ENCODE measurements at places on chromosomes 5 and 9. TPM values are rescaled to one million over a fixed set of nuclear protein-coding genes. Genes with fewer than 3 reads are reported as not detected.
A peak's percentile ranks its signal among the peaks of the same experiment; 100 is the strongest.

GRCh38 chr9:7336356-7337065 lies 463.1 kb downstream of the DMAC1 start:
- no peaks in the 10 kb centered on the region for H3K36me3 ChIP-seq
- H3K4me3 ChIP-seq = no peak overlapping the region
- H3K27ac ChIP-seq = no peak overlapping the region
- no peaks in the 10 kb centered on the region for H3K4me1 ChIP-seq

DNA sequence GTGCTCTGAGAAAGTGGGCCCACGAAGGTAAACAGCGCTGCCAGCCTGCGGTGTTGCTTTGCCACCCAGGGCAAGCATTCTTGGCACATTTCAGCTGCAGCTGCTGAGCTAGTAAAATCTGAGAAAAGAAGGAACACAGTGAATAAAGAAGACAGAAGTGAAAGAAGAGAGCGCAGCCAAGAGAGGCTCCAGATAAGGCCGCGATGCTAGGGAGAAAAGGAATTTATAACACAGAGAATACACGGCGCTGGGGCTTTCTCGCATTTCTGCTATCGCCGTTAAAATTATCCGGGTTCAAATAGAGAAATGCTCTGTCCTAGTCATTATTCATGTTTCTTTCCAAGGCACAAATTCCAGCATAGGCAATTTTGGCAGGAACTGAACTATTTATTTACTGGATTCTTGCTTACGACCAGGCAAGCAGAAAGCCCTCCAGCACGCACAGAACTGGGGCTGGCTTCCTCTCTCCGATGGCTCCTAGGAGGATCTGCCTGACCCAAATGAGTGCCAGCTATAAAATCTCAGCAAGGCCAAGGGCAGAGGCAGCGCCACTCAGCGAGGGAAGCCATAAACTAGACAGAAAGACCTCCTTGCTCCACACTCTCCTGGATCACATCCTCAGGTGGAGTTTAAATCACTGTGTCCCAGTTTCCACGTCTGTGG lies 111.2 kb downstream of the ATPSCKMT start:
- H3K4me1 ChIP-seq = no peaks in the 10 kb centered on the region
- no peaks in the 10 kb centered on the region for H3K36me3 ChIP-seq
- H3K4me3 ChIP-seq = no peak overlapping the region
- H3K27me3 ChIP-seq = no peaks in the 10 kb centered on the region
- no peak for DNase-seq

GRCh38 chr5:172942556-172942955 lies 16.7 kb upstream of the RPL26L1 start:
- no peak overlapping the region for H3K27ac ChIP-seq
- no peaks in the 10 kb centered on the region for H3K4me1 ChIP-seq
- no peaks in the 10 kb centered on the region for H3K27me3 ChIP-seq
- H3K36me3 ChIP-seq = no peaks in the 10 kb centered on the region
- DNase-seq = no peak

DNA sequence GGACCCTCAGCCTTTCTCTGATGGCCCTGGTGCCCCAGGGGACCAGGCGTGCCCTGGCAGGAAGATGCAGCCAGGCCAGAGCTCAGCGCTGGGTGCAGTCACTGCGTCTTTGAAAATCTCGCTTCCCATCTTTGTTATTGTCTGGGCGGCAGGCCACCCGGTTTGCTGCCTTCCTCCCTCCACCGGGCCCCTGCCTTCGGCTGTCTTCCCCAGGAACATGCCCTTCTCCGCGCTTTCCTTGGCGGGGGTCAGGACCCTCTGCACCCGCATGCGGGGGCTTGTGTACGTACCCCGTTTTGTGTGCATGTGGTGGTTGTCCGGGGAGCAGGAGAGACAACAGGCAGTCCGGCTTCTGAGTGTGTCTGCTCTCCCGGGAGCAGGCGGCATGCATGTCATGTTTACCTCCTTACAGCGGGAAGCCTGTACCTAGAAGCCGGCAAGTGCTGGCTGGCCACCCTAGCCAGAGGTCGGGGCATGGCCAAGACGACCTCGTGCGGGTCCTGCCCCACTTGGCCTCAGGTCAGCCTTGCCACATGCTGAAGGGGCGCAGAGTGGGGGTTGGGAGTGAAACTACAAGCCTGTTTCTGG lies 49.5 kb downstream of the DAB2IP start:
- peak overlapping the region; percentile 43 for H3K4me3 ChIP-seq
- no peaks in the 10 kb centered on the region for H3K36me3 ChIP-seq
- DNase-seq = no peak
- no peaks in the 10 kb centered on the region for H3K27me3 ChIP-seq

GRCh38 chr9:114820776-114821501 lies 15.1 kb upstream of the TNFSF15 start:
- DNase-seq = no peak
- H3K27ac ChIP-seq = no peak overlapping the region
- H3K27me3 ChIP-seq = no peaks in the 10 kb centered on the region
- H3K4me3 ChIP-seq = no peak overlapping the region

- H3K4me3 ChIP-seq = no peak overlapping the region
- H3K27me3 ChIP-seq = no peaks in the 10 kb centered on the region
- no peak overlapping the region for H3K27ac ChIP-seq
- H3K36me3 ChIP-seq = no peaks in the 10 kb centered on the region
- H3K4me1 ChIP-seq = peaks cover 3% of the 10 kb centered on the region
Measured at GRCh38 chr5:14141764-14142163, 1.4 kb upstream of the TRIO start.

GRCh38 chr9:80699511-80699998 lies 989.8 kb downstream of the TLE1 start:
- H3K36me3 ChIP-seq = no peaks in the 10 kb centered on the region
- DNase-seq = no peak

- no peak overlapping the region for H3K4me3 ChIP-seq
- no peaks in the 10 kb centered on the region for H3K36me3 ChIP-seq
- no peaks in the 10 kb centered on the region for H3K4me1 ChIP-seq
- H3K27me3 ChIP-seq = no peaks in the 10 kb centered on the region
Measured at GRCh38 chr5:75862872-75863271, 145.6 kb upstream of the POC5 start.

DNA sequence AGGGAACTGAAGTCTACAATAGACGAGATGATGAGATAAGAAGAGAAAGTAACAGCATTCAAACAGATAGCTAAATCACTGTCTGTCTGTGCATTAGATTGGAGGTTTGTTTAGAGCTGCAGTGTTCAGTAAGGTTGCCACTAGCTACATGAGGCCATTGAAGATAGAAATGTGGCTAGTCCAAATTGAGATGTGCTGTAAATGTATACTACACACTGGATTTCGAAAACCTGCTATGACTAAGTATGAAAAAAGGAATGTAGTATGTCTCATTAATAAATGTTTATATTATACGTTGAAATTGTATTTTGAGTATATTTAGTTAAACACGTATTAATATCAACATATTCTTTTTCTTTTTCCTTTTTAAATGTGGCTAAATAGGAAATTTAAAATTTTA lies 142.1 kb downstream of the XRCC4 start:
- no peak for DNase-seq
- no peaks in the 10 kb centered on the region for H3K4me1 ChIP-seq
- no peaks in the 10 kb centered on the region for H3K27me3 ChIP-seq
- H3K27ac ChIP-seq = no peak overlapping the region
- no peaks in the 10 kb centered on the region for H3K36me3 ChIP-seq

- H3K27ac ChIP-seq = no peak overlapping the region
- no peak for DNase-seq
- no peaks in the 10 kb centered on the region for H3K36me3 ChIP-seq
Measured at GRCh38 chr5:32476891-32477290, 32.4 kb upstream of the ZFR start.

GRCh38 chr9:98974106-98974505 lies 30.4 kb downstream of the COL15A1 start:
- H3K4me1 ChIP-seq = peaks cover 3% of the 10 kb centered on the region
- H3K4me3 ChIP-seq = no peak overlapping the region
- no peak for DNase-seq
- no peaks in the 10 kb centered on the region for H3K27me3 ChIP-seq

DNA sequence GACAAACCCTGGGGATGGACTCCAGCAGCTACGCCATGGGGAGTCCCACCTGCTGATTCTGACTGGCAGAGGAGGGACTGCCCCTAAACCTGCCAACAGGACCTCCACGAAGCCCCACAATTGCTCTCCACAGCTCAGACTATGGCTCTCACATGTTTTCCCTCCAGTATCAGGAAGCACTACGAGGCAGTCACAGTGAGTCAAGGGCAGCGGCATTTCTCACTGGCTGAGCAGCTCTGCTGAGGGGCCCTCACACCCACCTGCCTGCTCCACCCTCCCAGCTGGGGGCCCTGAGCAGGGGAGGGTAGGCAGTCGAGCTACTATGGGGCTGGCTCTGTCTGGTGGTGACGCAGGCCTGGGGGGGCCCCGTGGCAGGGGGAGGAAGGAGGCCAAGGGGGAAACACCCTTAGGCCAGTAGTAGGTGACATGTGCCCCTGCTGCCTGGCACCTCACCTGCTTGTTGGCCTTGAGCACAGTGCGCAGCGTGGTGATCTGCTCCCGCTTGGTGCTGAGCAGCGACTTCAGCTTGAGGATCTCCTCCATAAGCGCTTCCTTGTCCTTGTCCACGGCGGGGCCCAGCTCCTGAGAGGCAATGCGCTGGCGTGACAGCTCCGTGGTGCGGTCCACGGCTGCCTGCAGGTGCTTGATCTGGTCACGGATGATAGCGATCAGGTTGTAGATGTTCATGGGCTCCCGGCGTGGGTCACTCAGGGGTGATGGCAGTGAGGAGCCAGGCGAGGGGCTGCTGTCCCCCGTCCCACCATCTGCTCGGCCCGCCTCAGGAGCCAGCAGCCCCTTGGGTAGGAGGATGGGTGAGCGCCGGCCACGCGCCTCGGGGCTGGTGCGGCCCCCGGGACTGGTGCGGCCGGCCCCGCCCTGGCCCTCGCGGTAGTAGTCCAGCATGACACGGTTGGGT lies 46.3 kb downstream of the BICD2 start:
- DNase-seq = no peak
- H3K36me3 ChIP-seq = peaks cover 16% of the 10 kb centered on the region
- H3K4me3 ChIP-seq = no peak overlapping the region
- peaks cover 4% of the 10 kb centered on the region for H3K4me1 ChIP-seq

DNA sequence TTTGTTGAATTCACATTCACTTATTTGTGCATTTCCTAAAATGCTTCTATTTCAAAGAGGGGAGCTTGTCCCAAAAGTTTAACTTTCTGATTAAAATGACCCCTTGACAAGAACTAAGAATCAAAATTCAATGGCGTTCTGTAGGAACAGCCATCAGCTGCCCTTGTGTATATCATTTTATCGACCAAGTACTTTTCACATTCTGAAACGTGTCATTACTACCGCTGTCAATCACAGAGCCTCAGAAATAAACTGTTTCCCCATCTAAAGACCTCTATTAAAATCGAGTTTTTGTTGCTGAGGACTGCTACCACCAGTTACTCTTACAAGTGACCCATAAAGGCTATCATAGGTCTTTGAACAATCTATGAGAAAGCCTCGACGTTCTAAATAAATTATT lies 1.6 kb upstream of the FOXD1 start:
- no peaks in the 10 kb centered on the region for H3K36me3 ChIP-seq
- no peak for DNase-seq
- H3K27ac ChIP-seq = no peak overlapping the region
- H3K4me1 ChIP-seq = peaks cover 5% of the 10 kb centered on the region
- no peak overlapping the region for H3K4me3 ChIP-seq

GRCh38 chr9:91011891-91012290 lies 210.3 kb downstream of the SYK start:
- no peaks in the 10 kb centered on the region for H3K27me3 ChIP-seq
- H3K4me1 ChIP-seq = no peaks in the 10 kb centered on the region
- H3K4me3 ChIP-seq = no peak overlapping the region

GRCh38 chr9:2631263-2631662 lies 9.7 kb downstream of the VLDLR start:
- no peak overlapping the region for H3K4me3 ChIP-seq
- no peak for DNase-seq
- no peak overlapping the region for H3K27ac ChIP-seq
- no peaks in the 10 kb centered on the region for H3K4me1 ChIP-seq
- no peaks in the 10 kb centered on the region for H3K36me3 ChIP-seq

DNA sequence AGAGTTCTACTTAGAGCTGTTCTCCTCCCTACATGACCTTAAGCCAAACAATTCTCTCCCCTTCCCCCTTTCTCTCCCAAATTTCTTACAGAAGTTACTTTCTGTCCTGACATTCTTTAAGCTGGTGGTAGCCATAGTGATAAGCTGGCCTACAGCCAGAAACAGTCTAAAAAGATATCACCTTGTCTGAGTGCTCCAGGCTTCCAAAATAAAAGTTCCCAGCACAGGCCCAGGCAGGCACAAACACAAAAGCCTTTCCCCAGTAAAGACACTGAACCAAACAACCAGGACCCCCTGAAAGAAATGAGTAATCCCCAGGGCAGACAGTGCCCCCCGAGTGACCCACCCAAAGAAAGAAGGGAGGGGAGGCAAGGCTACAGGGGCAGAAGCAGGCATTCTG lies 19.2 kb downstream of the SIL1 start:
- DNase-seq = no peak
- H3K4me1 ChIP-seq = peaks cover 5% of the 10 kb centered on the region
- H3K27me3 ChIP-seq = no peaks in the 10 kb centered on the region
- no peak overlapping the region for H3K4me3 ChIP-seq
- H3K36me3 ChIP-seq = no peaks in the 10 kb centered on the region

GRCh38 chr9:93205045-93205768 lies 21.3 kb downstream of the WNK2 start:
- H3K4me1 ChIP-seq = peaks cover 34% of the 10 kb centered on the region
- H3K4me3 ChIP-seq = no peak overlapping the region
- H3K27me3 ChIP-seq = no peaks in the 10 kb centered on the region
- H3K27ac ChIP-seq = peak overlapping the region; percentile 44
- no peak for DNase-seq

PCDHB6 gene
- total RNA-seq = 0.11 TPM

EIF4E1B gene
- not detected for total RNA-seq

CCL27 gene
- total RNA-seq = not detected

SPATA6L gene
- 5.0 TPM for total RNA-seq

GPR150 gene
- 0.27 TPM for total RNA-seq

WDR38 gene
- total RNA-seq = not detected

SLCO6A1 gene
- not detected for total RNA-seq

STC2 gene
- total RNA-seq = 1.8 TPM

ASTN2 gene
- total RNA-seq = 2.5 TPM

PCDHGA7 gene
- 0.59 TPM for total RNA-seq

C9orf72 gene
- total RNA-seq = 14.0 TPM

FOXD4L4 gene
- 0.30 TPM for total RNA-seq

TMEM8B gene
- total RNA-seq = 17.6 TPM

NEK6 gene
- 77.8 TPM for total RNA-seq

IFNK gene
- total RNA-seq = not detected

SPACA9 gene
- total RNA-seq = 1.1 TPM

All from colonic mucosa (tissue), 4 donors.